ENCODE measurements at places on chromosomes 6 and 20.

DNA sequence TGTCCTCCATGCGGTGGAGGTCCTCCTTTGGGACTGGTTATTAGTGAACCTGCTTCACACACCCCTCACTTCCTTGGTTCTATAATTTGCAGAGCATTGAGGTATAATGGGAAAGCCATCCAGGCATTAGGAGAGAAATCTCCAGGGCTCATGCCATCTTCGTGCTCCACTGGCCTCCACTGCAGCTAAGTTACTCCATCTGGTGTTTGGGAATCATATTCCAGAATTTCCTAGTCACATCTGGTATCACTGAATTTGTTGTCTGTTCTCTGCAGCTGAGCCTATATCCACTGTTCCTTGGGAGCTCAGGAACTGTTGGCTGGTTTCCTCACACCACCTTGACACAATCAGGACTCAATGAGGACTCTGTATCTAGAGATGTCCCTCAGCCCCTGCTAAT is 173.0 kb upstream of the TSHZ2 start:
- DNase-seq = no peak

DNA sequence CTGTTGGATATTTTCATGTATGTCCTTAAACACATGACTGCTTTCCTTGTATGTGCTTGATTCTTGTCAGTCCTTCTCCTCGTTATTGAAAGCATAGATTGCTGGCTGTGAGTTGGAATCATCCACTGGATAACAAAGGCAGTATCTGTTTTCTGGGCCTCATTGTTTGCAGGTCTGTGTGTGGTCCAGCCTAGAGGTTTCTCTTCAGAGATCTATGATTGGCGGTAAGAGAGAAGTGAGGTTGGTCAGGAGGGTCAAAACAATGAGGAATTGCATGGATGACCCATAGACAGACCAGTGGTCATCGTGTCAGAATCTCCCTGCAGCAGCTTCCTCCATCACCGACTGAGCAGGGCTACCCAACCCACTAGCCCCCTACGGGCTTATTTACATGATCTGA is 915.0 kb downstream of the KIF16B start:
- no peak for DNase-seq

GRCh38 chr6:13474360-13474759 is 13.0 kb downstream of the GFOD1 start:
- no peak for DNase-seq

- no peak for DNase-seq
Measured at GRCh38 chr6:116580198-116580597, 8.9 kb downstream of the RWDD1 start.

- no peak for DNase-seq
Measured at GRCh38 chr20:1035466-1035865, 33.4 kb upstream of the RSPO4 start.

- no peak for DNase-seq
Measured at GRCh38 chr6:150907383-150907782, 41.9 kb downstream of the MTHFD1L start.

GRCh38 chr6:10531942-10532341 is 10.8 kb downstream of the GCNT2 start:
- DNase-seq = no peak

DNA sequence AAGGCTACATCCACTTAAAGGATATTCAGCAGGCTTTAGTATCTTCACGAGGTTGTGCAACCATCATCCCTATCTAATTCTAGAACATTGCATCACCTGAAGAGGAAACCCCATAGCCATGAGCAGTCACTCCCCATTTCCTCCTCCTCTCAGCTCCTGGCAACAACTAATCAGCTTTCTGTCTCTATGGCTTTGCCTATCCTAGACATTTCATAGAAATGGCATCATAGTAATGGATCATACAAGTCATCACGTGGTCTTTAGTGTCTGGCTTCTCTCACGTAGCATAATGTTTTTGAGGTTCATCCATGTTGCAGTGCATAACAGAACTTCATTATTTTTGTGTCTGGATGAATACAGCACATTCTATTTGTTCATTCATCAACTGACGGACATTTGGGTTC is 20.5 kb downstream of the SNAI1 start:
- no peak for DNase-seq

- DNase-seq = peak; percentile 25
Measured at GRCh38 chr6:35893246-35893645, 27.7 kb downstream of the SRPK1 start.

DNA sequence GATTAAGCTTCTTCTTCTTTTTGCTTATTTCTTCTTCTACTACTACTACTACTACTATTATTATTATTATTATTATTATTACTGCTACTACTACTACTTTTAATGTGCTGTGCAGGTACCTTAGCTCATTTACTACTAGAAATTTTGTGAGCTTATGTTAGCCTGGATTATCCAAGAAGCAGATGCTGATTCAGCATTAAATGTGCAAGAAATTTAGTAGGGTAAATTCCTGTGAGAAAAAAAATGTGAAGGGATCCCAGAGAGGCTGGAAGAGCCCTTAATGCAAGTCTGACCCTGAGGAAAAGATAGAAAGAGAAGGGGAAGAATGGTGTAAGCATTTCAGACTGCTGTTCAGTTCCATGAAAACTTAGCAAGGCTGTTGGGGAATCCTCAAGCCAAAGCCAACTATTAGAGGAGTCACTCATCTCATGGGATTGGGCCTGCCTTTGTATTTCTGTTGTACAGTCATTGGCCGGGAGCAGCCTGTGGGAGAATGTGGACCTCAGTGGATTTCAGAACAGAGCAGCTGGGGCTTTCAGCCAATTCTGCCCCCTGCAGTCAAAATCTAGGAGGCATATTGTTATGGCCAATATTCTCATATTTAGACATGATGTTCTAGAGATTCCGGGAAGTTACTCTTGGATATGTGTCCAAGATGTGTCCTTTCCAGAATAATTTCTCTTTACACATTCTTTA is 37.2 kb upstream of the TSPYL1 start:
- DNase-seq = no peak

GRCh38 chr6:43268782-43269272 is 25.5 kb downstream of the TTBK1 start:
- DNase-seq = no peak

DNA sequence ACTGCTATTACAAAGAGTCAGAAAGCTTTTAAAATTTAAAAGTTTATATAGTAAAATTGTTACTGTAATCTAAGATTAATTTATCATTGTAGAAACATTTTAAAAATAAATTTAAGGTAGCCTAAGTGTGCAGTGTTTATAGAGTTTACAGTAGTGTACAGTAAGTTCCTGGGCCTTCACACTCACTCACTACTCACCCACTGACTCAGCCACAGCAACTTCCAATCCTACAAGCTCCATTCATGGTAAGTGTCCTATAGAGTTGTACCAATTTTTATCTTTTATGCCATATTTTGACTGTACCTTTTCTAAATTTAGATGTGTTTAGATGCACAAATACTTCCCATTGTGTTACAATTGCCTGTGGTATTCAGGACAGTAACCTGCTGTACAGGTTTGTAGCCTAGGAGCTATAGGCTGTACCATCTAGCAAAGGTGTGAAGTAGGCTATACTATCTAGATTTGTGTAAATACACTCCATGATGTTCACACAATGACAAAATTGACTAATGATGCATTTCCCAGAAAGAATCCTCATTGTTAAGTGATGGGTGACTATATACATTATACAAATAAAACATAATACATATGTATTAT is 10.2 kb upstream of the TMEM170B start:
- DNase-seq = no peak

- DNase-seq = no peak
Measured at GRCh38 chr20:41334443-41335421, 5.9 kb upstream of the LPIN3 start.

DNA sequence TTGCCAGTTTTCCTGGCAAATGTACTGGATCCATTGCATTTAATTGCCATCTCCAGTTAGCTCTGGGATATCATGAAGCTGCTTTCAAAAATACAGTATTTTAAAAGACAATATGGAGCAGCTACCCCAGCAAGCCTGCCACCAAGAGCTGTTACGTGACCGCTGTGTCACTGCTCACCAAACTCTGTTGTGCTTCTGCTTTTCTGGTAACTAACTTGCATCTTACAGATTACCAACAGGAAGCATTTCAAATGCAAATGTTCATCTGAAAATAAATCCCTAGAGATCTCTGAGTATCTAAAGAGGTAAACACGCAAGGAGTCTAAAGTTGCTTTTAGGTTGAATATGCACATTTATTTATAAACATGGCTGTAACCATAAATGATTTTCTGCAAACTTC is 1008.3 kb downstream of the KIF16B start:
- no peak for DNase-seq

GRCh38 chr6:116201538-116201937 is 52.3 kb downstream of the TSPYL4 start:
- DNase-seq = no peak

DNA sequence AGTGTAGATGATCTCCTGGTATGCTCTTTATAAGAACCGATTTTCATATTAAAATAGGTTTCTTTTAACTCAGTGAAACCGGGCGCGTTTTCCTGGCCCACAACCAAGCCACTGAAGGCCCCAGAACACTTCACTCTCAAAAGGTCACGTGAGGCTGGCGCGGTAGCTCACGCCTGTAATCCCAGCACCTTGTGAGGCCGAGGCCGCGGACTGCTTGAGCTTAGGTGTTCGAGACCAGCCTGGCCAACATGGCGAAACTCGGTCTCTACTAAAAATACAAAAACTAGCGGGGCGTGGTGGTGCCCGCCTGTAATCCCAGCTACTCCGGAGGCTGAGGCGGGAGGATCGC is 402 bp upstream of the TAF8 start:
- no peak for DNase-seq

DNA sequence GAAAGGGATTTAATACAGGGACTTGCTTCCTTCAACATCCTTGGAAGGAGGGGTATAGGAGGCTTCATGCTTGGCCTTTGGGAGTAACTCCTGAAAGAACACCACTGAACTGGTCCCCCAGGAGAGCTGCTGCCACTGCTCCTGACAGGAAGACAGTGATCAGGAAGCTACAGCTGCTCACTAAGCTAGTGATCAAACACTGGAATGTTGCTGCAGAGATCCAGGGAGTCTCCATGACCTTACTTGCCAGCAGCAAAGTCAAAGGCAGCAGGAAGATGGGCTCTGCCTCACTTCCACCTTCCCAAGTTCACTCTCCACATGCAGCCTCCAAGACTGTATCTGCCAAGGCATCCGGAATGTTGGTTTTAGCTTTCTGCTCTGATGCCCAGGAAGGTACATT is 31.8 kb downstream of the PIM1 start:
- no peak for DNase-seq

- DNase-seq = no peak
Measured at GRCh38 chr6:158230967-158231550, 62.9 kb downstream of the GTF2H5 start.

DNA sequence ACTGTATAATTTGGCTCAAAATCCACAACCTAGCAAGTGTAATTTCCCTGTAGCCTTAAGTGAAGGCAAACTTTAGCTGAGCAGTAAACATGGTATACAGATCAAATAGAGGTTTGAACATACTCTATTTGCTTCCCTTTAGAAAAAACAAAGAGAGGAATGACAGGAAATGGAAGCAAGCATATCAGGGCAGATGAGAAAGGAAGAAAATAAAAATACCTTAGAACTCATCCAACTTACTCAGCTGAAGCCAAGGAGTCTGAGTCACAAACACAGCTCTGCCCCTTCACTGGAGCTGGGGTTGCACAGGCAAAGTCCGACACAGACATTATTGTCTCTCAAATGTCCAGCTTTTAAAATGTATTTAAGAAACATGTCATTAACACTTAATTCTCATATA is 379.9 kb upstream of the IRAK1BP1 start:
- no peak for DNase-seq

- DNase-seq = no peak
Measured at GRCh38 chr6:22833191-22833590, 263.8 kb downstream of the HDGFL1 start.

All from caudate nucleus (tissue), 63 donors.